Activated CD4-positive, alpha-beta T cell treated with anti-CD3 and anti-CD28 coated beads for 4 hours (primary cell): ENCODE measurements at places on chromosomes 3 and 15.

- no peak for DNase-seq
Measured at GRCh38 chr15:31302778-31303725, 23.6 kb upstream of the KLF13 start.

DNA sequence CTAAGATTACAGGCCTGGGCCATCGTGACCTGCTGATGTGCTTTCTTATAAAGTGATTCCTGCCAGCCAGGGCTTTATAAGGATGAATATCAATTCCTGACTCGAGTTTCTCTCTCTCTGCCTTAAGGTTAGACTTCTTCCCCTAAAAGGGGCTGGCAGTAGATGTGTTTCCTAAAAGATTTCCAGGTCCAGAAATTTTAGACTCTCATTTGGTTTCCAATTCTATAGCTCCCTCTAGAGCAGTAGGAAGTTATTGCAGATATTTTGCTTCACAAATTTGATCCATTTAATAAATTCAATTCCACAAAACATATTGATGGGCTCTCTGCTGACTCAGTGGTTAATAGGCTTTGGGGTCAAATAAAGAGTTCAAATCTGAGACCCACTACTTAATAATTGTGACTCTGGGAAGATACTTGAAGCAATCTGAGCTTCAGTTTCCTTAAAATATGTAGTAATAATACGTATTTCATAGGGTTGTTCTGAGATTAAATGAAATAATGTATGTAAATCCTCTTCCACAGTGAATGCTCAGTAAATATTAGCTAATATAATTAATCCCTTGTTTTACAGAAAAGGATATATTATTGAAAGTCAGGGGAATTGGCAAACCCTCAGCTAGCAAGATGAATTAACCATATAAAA lies 2.1 kb downstream of the TRIM69 start:
- no peak for DNase-seq

GRCh38 chr3:42036483-42036823 lies 54.7 kb upstream of the TRAK1 start:
- no peak for DNase-seq

DNA sequence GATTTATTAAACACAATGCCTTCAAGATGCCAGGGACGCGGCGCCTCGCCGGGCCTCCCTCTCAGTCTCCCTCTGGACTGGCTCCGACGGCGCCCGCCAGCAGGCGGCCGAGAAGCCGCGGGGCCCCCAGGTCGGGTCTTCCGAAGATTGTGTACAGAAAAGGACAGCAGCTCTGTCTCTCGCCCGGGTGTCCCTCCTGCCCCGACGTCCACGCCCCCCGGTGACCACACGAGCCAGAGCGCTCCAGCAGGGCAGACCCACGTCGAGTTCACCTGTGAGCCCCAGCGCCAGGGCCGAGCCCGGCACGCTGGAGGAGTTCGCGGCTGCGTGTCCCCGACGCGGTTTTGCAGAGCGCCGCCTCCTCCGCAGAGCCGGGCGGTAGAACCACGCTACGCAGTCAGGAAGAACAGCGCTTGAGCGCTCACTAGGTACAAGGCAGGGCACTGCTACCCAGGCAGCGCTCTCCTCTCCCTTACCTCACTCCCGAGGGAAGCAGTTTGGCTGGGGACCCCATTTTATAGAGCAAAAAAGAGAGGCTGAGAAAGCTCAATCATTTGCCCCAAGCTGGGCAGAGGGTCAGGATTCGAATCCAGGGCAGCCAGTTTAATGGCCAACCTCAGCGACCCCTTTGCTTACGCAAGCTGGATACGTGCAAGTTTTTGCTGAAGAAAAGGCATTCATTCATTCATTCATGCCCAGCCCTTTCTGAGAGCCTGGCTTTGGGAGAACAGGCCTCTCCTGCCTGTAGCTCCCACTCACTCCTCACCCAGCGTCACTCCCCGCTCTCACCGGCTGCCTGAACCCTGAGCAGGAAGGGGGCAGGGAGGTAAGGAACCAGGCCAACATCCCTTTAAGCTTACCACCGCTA lies 3.0 kb upstream of the TLE3 start:
- DNase-seq, result peak; percentile 59

GRCh38 chr15:40843885-40844695 lies at the start of gene SPINT1:
Gene SPINT1, plus strand, starts transcription at chr15:40844048. Its CDS starts 507 bp downstream, at chr15:40844555.
- DNase-seq, result peak; percentile 79

- peak; percentile 52 for DNase-seq
Measured at GRCh38 chr3:183447206-183448001, 19.0 kb upstream of the MCF2L2 start.

DNA sequence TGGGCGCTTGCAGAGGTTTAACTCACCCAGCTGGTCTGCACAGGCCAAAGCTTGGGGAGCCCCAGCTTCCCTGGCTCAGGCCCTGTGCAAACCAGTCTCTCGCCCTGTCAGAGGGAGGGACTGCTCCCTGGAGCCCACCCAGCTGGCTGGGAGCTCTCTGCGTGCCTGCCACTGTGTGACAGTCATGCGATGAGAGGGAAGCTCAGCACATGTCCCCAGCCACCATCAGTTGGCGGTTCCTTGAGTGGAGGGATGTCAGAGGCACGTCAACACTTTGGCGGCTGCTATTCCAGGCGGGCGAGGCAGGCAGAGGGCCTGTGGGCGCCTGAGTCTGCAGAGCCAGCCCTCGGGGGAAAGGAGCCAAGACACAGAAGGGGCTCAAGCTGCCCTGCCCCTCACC lies 324.6 kb downstream of the UACA start:
- no peak for DNase-seq

- DNase-seq, result no peak
Measured at GRCh38 chr15:70435369-70435768, 328.0 kb downstream of the UACA start.

DNA sequence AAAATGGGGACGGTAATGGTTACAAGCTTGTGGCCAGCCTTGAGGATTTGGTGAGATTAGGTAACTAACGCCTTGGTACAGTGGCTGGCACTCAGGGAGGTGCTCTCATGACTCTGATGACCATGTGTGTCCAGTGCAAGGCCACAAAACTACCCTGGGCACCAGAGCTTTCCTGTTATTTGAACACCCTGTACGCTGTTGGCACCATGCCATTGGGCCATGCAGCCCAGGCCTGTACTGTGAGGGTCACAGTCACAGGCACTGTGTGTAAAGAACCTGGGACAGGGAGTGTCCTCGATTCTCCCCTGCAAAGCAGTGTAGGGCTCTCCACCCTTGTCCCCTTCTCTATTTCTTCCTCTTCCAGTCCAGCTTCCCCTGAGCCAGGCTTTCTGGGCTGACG lies 6.3 kb downstream of the TMEM43 start:
- DNase-seq, result no peak

DNA sequence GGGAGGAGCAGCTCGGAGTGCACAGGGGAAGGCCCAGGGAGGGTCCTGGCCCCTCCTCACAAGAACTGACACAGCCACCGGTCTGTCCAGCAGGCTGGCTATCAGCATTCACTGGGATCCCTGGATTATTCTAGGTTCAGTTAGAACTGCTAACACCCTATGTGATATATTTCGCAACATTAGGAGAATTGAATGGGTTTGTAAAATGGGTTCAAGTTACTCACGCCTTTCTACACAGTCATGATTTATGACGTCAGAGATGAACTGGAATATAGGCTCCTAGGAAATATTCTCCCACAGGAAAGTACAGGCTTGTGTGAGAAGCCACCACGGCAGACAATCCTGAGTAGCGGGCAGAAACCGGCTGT lies 969 bp upstream of the BSN start:
- no peak for DNase-seq

DNA sequence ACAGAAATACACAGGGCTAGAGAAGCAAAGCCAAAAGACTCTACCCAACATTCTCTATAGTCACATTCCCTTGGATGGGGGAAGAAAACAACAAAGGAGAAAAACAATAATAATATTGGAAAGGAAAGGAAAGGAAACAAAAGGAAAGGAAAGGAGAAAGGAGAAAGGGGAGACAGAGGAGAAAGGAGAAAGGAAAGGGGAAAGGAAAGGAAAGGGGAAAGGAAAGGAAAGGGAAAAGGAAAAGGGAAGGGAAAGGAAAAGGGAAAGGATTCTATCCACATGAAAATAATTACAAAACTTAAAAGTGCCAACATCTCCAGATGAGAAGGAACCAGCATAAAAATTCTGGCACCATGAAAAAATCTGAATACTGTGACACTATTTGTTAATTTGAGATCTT lies 54.1 kb upstream of the MNS1 start:
- DNase-seq, result no peak

DNA sequence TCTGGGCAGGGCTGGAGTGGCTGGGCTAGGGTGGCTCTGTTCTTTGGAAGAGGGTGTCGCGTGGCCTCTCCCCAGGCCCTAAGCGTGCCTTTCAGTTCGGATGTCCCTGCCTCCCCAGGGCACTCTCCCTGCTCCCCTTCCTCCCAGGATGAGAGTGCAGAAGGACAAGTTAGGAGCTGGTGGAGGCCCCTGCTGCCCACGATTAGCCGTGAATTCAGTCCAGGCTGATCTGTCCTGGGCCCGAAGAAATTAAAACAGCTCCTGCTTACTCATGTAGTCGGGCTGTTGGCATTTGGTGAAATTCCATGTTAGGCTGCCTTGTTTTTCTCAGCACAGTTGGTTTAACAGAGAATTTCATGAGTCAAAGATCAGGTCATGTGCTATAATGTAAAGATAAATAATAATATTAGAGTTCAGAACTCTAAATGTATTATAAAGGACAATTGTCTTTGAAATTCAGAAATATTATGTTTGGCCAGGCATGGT lies 24.5 kb downstream of the NIPA1 start:
- DNase-seq, result no peak

DNA sequence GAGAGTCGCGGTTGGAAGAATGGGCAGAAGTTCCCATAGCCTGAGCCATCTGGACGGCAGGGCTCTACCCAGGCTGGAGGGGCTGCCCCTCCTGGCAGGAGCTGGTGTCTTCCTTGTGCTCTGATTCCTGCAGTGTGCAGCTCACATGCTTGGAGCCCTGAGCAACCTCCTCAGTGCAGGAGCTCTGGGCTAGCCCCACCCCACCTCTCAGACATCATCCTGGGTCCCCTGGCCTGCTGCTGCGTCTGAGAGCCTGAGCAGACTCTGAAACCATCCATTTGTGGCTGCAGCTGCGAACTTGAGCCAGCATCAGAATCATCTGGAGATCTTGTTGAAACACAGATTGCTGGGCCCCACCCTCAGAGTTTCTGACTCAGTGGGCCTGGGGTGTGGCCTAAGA lies 42.8 kb downstream of the POMGNT2 start:
- no peak for DNase-seq

DNA sequence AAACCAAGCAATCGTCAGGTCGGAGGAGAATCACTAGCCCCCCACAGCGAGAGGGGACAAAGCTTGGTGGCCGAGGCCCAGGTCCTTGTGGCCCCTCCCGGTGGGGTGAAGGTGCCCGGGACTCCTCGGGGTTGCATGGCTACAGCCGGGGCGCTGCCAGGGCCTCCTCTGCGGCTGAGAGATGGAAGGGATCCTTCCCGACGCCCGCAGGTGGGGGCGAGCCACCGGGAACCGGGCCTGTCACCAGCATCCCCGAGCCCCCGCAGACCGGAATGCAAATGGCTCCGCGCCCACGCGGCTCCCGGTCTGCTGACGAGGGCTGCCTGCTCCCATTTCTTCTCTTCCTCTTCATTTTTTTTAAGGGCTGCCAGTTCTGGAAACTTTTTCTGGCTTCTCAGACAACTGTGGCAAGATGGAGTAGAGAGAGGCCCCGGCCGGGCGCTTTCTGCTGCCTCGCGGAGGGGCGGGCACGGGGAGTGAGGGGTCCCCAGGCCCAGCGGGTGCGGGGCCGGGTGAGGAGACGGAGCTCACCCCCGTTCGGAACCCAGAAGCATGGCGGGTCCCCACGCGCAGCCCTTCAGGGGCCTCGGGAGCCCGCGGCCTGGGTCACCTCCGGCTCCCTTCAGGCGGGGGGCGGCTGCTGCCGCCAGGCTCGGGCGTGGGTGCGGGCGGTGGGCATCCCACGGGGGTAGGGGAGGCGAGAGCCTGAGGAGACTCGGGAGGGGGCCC lies 27.5 kb downstream of the MELTF start:
- peak; percentile 19 for DNase-seq

DNA sequence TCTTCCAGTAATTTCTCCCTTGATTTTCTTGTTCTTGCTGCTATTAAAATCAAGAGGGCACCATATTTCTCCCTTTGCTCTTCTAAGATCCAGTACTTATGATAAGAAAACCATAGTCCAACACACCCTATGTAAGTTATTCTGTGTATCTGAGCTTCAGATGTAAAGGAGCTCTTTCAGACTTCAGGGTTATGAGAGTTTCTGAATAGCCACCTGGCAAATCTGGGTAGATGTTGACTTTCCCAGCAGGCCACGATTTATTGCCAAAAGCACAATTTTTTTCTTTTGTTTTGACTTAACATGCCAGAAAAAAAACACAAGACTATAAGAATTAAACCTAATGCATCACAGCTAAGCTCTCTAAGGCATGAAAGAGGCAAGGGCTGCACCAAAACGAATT lies 1045.0 kb downstream of the FHIT start:
- DNase-seq, result no peak

DNA sequence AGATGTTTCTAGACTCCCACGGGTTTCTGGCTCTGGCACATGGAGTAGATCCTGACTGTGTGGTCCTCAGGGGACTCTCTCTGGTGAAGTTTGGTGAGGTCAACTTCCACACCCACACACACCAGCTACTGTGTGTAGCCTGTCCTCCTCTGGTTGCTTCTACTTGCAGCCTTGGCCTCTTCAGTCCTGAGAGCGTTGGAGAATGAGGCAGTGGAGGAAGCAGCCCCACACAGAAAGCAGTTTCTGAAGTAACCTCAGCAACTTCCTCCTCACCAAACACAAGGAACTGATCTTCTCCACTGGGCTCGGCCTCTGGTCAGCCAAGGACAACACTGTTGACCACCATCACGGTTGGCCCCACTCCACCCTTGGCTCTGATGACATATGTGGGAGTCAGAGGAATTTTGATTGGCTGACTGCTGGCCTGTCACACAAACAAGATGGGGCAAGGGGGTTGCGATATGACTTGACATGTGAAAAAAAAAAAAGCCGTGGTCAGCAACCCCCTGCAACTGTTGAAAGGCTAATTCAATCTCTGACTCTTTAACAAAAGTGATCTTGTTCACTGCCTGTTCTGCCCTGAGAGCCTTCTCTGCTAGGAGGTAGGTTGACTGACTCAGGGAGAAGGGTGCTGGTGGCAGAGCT lies 19.6 kb downstream of the CD86 start:
- no peak for DNase-seq

- DNase-seq, result no peak
Measured at GRCh38 chr3:168512802-168513201, 417.1 kb upstream of the GOLIM4 start.

GRCh38 chr3:187181454-187182170 lies 15.7 kb upstream of the RTP1 start:
- DNase-seq, result no peak

GRCh38 chr3:157581371-157581770 lies 78.2 kb upstream of the VEPH1 start:
- no peak for DNase-seq

- DNase-seq, result no peak
Measured at GRCh38 chr15:23687143-23687470, at the start of gene NDN. Gene NDN, minus strand, starts transcription at chr15:23687305. Its CDS starts 88 bp downstream, at chr15:23687217.

- DNase-seq, result no peak
Measured at GRCh38 chr15:37221671-37222145, 121.4 kb upstream of the MEIS2 start.

- no peak for DNase-seq
Measured at GRCh38 chr3:131328721-131329120, 52.9 kb upstream of the NUDT16 start.

- DNase-seq, result no peak
Measured at GRCh38 chr3:132573797-132574211, 23.3 kb upstream of the ACKR4 start.
